ENCODE measurements at places on chromosomes 7 and 10. TPM values are rescaled to one million over a fixed set of nuclear protein-coding genes. Genes with fewer than 3 reads are reported as not detected.

HOXA3 gene
- total RNA-seq = 10.8 TPM

SMO gene
- total RNA-seq = 19.3 TPM

TMEM236 gene
- total RNA-seq = 0.12 TPM

ACTR3C gene
- not detected for total RNA-seq

HERC4 gene
- total RNA-seq = 58.8 TPM

GIMAP8 gene
- total RNA-seq = not detected

TMEM178B gene
- total RNA-seq = 1.3 TPM

AKR1C1 gene
- total RNA-seq = 597 TPM

ADCY1 gene
- 2.2 TPM for total RNA-seq

ZNF25 gene
- total RNA-seq = 2.3 TPM

DNAJC1 gene
- total RNA-seq = 29.6 TPM

SPDYE9 gene
- total RNA-seq = not detected

UPF2 gene
- total RNA-seq = 17.9 TPM

OPN1SW gene
- not detected for total RNA-seq

OR2A1 gene
- total RNA-seq = not detected

MSMB gene
- not detected for total RNA-seq

ADD3 gene
- total RNA-seq = 7.4 TPM

WNT16 gene
- total RNA-seq = not detected

MRLN gene
- total RNA-seq = not detected

CHST3 gene
- 36.1 TPM for total RNA-seq

LHFPL3 gene
- total RNA-seq = not detected

ALOX5 gene
- 0.22 TPM for total RNA-seq

CFAP69 gene
- 1.6 TPM for total RNA-seq

SMKR1 gene
- total RNA-seq = 7.1 TPM

VSTM2A gene
- not detected for total RNA-seq

TRIM74 gene
- total RNA-seq = 0.27 TPM

PDZD7 gene
- total RNA-seq = 1.2 TPM

C10orf53 gene
- not detected for total RNA-seq

PPP1R17 gene
- not detected for total RNA-seq

KLF14 gene
- total RNA-seq = not detected

COL28A1 gene
- 0.33 TPM for total RNA-seq

SEC31B gene
- 2.5 TPM for total RNA-seq

KIAA1549 gene
- total RNA-seq = 7.8 TPM

TAS2R4 gene
- total RNA-seq = 0.26 TPM

ECD gene
- total RNA-seq = 26.9 TPM

FRAT1 gene
- 2.0 TPM for total RNA-seq

CPA2 gene
- total RNA-seq = 0.08 TPM
